ENCODE measurements at places on chromosomes 3 and 15.

DNA sequence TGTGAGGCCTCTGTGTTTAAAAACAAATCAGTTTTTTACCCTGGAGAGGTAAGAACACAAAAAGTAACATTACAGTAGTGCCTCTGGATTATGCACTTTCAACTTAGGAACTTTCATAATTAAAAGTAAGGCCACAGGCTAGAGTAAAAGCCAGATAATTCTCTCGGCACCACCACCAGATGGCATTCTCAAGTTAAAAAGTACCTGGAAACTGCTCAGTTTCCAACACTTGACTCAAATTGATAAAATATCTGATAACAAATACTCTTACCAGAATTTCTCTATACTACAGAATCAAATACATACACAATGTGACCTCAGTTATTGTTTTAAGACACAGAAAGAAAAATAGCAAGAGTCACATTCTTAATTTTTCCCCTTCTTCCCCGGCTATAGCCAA is 19.9 kb downstream of the SPICE1 start:
- no peak for DNase-seq

DNA sequence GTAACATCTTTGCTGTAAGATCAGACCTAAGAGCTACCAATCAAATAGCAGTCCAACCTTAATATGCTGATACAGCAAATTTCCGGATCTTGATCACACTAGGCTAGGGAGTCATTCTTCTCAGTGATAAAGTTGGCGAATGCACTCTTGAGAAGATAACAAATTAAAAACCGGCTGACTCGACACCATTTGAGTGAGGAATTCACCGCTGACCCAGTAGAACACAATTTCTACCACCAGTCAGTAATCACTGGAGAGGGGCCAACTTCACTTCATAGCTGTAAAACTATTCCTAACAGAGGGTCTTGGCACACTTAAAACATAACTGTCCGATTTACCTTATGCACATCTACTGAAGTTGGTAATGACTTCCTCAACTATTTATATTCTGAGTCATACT is 47.2 kb downstream of the MEIS2 start:
- DNase-seq: no peak

GRCh38 chr3:17054301-17054981 is 169.7 kb downstream of the PLCL2 start:
- no peak for DNase-seq

DNA sequence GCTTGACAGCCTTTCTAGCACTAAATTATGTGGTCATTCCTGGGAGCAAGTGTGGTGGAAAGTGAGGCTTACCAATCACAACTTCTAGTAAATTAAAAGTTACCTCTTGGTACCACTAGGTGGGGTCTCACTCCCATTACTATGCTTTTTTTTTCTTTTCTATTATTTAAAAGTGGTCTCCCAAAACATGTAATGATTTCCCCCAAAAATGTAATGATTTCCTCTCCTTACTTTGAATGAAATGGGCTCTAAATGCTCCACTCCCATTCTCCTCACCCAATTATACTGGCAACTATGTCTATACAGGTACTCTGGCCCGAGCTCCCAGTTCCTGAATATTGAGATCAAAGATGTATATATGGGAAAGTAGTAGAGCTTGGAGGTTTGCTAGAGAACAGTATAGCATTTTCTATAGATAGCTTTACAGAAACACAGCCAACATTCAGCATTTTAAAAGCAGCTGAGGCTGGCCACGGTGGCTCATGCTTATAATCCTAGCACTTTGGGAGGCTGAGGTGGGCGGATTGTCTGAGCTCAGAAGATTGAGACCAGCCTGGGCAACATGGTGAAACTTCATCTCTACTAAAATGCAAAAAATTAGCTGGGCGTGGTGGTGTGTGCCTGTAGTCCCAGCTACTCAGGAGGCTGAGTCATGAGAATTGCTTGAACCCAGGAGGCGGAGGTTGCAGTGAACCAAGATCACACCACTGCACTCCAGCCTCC is 70.9 kb downstream of the DCUN1D1 start:
- DNase-seq: no peak

Measured in AG04449 (cell line).